ENCODE measurements at places on chromosomes 12 and 14. TPM values are rescaled to one million over a fixed set of nuclear protein-coding genes. Genes with fewer than 3 reads are reported as not detected.
A peak's percentile ranks its signal among the peaks of the same experiment; 100 is the strongest.

- no peaks in the 10 kb centered on the region for H3K36me3 ChIP-seq
- H3K4me1 ChIP-seq: no peaks in the 10 kb centered on the region
- no peak overlapping the region for H3K27ac ChIP-seq
These were observed 109.3 kb downstream of the C12orf42 start for GRCh38 chr12:103386451-103386850.

The ATF1 gene
- 29.4 TPM for polyA plus RNA-seq

The KCNMB4 gene
- polyA plus RNA-seq: 16.4 TPM

The ALDH2 gene
- polyA plus RNA-seq: 38.9 TPM

GRCh38 chr12:1297206-1297605, 297.2 kb downstream of the FBXL14 start:
- DNase-seq: no peak
- no peaks in the 10 kb centered on the region for H3K4me1 ChIP-seq
- no peak overlapping the region for H3K27ac ChIP-seq

DNA sequence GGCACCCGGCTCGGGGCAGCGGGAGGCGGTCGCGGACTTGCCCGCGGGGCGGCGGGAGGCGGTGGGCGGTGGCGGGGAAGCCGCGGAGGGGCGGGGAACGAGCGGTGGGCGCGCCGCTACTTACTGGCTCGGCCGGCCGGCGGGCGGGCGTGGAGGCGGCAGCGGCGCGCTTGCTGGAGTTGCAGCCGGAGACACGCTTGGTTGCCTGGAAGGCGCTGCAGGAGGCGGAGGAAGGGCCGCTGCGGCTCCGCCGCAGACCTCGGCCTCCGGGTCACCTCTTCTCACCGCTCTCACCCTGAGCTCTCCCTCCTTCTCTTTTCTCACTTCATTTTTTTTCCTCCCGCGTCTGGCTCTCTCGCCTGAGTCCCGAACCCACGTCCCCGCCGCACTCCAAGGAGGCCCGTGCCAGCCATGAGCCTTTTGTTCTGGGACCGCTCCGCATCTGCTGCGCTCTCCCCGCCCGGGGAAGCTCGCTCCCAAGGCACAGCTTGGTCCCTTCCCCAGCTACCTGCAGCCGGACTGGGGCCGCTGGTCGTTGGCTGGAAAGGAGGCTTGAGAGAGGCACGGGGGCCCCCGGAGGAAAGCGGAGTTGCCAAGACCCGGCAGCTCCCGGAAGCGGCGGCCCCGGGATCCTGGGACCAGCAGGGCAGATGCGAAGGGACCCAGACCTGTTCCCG, 592 bp upstream of the KCNK10 start:
- H3K4me3 ChIP-seq: peak overlapping the region; percentile 38
- H3K27me3 ChIP-seq: peaks cover 66% of the 10 kb centered on the region
- H3K4me1 ChIP-seq: peaks cover 19% of the 10 kb centered on the region
- peak; percentile 40 for DNase-seq
- no peaks in the 10 kb centered on the region for H3K36me3 ChIP-seq

GRCh38 chr14:73369428-73369827, 88.9 kb downstream of the NUMB start:
- H3K27ac ChIP-seq: no peak overlapping the region
- H3K27me3 ChIP-seq: no peaks in the 10 kb centered on the region
- H3K36me3 ChIP-seq: no peaks in the 10 kb centered on the region
- H3K4me1 ChIP-seq: no peaks in the 10 kb centered on the region
- no peak overlapping the region for H3K4me3 ChIP-seq

DNA sequence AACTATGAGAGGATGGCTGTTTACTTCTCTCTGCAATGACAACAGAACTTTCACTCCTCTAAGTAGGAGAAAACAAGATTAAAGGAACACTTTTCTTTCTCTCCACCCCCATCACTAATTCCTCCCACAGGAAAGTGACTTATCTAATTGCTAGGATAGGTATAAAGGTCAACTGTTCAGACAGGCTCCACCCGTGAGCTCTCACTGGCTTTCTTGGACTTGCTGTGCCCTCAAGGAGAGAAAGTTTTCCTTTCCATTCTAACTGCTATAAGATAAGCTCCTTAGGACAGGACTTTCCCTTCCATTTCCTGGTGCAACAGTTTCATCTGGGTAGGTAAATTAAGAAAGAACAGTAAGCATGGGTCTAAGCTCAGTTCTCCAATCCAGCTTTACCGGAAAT, 4.8 kb downstream of the SLC41A2 start:
- no peak for DNase-seq
- peaks cover 18% of the 10 kb centered on the region for H3K27me3 ChIP-seq
- H3K4me1 ChIP-seq: no peaks in the 10 kb centered on the region
- H3K4me3 ChIP-seq: no peak overlapping the region
- H3K36me3 ChIP-seq: no peaks in the 10 kb centered on the region

- no peak overlapping the region for H3K4me3 ChIP-seq
- peaks cover 2% of the 10 kb centered on the region for H3K27me3 ChIP-seq
- no peak for DNase-seq
- no peaks in the 10 kb centered on the region for H3K36me3 ChIP-seq
- no peaks in the 10 kb centered on the region for H3K4me1 ChIP-seq
- no peak overlapping the region for H3K27ac ChIP-seq
These were observed 77.6 kb upstream of the TMEM260 start for GRCh38 chr14:56501909-56502530.

The ASCL1 gene
- polyA plus RNA-seq: not detected

DNA sequence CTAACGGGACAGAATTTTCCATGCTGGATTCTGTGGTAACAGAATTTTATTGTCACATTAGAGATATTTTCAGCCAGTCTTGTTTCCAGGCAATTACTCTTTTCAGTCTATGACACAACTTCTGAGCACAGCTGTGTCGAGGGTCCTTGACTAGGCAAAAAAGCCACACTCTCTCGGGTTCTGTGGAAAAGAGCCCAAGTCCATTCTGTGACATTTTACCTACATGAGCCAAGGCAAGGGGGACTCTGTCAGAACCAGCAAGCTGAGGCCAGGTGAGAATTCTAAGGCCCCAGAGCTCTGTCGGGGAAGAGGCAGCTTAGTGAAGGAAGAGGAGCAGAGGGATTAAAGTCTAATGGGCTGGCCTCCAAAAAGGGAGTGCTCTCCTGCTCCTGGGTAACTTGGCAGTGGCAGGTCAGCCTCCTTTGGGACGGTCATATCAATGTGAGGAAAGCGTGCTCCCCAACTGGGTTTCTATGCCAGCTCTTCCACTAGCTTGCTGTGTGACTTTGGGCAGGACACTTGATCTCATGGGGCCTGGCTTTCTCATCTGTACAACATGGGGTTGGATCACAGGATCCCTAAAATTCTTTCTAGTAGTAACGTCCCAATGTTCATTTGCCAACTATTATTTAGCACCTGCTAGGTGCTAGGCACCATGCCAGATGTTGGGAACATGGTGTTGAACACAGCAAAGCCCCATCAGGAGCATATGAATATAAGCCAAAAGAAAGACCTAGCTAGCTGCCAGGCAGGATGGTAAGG, 16.0 kb upstream of the RIC8B start:
- H3K4me3 ChIP-seq: no peak overlapping the region
- no peak for DNase-seq
- H3K27ac ChIP-seq: peak overlapping the region; percentile 38
- no peaks in the 10 kb centered on the region for H3K27me3 ChIP-seq

DNA sequence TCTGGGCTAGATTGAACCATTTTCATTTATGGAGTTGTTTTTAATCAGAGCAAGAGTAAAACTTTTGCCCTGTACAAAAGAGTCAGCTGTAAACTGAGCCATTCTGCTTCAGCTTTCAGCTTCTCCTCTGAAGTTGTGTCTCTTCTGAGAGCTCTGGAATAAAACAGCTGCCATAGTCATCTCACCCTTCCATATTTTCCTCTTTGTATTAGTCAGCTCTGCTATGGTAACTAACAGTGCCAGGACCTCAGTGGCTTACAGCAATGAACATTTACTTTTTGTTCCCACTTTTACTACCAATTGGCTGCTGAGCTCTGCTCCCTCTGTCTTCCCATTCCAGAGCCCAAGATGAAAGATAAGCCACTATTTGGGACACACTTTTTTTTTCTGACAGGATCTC, 178.5 kb downstream of the DAD1 start:
- no peak for DNase-seq
- H3K36me3 ChIP-seq: no peaks in the 10 kb centered on the region
- H3K27me3 ChIP-seq: no peaks in the 10 kb centered on the region
- no peak overlapping the region for H3K27ac ChIP-seq
- peaks cover 11% of the 10 kb centered on the region for H3K4me1 ChIP-seq

- H3K4me1 ChIP-seq: no peaks in the 10 kb centered on the region
- DNase-seq: peak; percentile 74
- no peak overlapping the region for H3K27ac ChIP-seq
- H3K4me3 ChIP-seq: no peak overlapping the region
These were observed 7.8 kb upstream of the DTX1 start for GRCh38 chr12:113048716-113049127.

GRCh38 chr14:51609251-51609954, 42.3 kb upstream of the FRMD6 start:
- no peak overlapping the region for H3K4me3 ChIP-seq
- H3K4me1 ChIP-seq: peaks cover 10% of the 10 kb centered on the region
- H3K27me3 ChIP-seq: no peaks in the 10 kb centered on the region
- no peaks in the 10 kb centered on the region for H3K36me3 ChIP-seq
- H3K27ac ChIP-seq: no peak overlapping the region
- DNase-seq: no peak

The ANGEL1 gene
- 13.1 TPM for polyA plus RNA-seq

GRCh38 chr12:42450248-42450647, 124.3 kb downstream of the PPHLN1 start:
- no peaks in the 10 kb centered on the region for H3K27me3 ChIP-seq
- DNase-seq: peak; percentile 20
- peaks cover 20% of the 10 kb centered on the region for H3K36me3 ChIP-seq

DNA sequence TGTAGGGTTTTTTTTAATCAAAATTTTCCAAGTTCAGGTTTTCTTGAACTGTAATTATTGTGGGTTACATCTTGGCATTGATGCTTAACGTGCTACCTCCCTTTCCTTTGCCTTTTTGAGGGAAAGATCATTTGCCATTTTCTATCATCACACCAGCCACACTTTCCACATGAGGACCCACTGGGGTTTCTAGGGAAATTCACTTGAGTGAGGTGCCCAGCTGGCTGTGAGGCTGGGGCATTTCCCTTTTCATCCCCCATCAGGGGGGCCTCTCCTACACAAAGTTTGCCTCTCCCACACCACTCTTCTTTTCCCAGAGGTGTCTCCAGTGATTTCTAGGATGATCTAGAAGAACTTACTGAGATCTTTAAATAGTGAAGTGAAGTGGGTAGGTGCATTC, 335.7 kb downstream of the BMP4 start:
- peak overlapping the region; percentile 31 for H3K27ac ChIP-seq
- H3K4me1 ChIP-seq: peaks cover 21% of the 10 kb centered on the region
- H3K27me3 ChIP-seq: peaks cover 2% of the 10 kb centered on the region
- H3K36me3 ChIP-seq: no peaks in the 10 kb centered on the region

DNA sequence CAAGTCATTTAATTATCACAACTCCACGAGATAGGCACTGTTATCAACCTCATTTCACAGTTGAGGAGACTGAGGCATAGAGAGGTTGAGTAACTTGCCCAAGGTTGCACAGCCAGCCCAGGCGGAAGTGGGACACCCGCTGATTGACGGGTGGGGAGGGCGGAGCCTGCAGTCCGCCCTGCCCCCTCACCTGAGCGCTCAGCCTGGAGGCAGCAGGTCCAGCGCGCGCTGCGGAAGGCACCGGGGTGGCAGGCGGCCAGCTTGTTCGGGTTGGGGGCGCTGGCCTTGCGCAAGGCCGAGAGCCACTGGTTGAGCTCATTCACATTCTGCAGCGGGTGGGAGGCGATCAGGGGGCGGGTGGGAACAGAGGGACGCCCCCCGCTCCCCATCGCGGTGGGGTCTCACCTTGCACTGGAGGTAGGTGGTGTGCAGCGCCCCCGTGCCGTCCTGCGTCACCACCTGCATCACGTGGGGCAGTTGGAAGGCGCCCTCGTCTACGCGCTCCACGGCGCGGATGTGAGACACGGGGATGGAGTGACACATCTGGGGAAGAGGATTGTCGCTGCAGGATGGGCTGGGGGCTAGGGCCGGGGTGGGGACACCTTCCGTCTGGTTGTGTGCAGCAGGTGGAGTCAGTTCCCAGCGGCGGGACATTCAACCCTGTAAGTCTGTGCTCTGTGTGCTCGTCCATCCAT, 31.7 kb downstream of the RASAL1 start:
- no peak overlapping the region for H3K4me3 ChIP-seq
- no peak for DNase-seq
- H3K4me1 ChIP-seq: no peaks in the 10 kb centered on the region
- H3K27me3 ChIP-seq: peaks cover 27% of the 10 kb centered on the region

The TCL1B gene
- not detected for polyA plus RNA-seq

The IFNG gene
- not detected for polyA plus RNA-seq

GRCh38 chr12:129082441-129082840, 229.2 kb downstream of the GLT1D1 start:
- DNase-seq: no peak
- H3K4me3 ChIP-seq: no peak overlapping the region
- peaks cover 20% of the 10 kb centered on the region for H3K4me1 ChIP-seq
- no peaks in the 10 kb centered on the region for H3K36me3 ChIP-seq
- H3K27me3 ChIP-seq: peaks cover 2% of the 10 kb centered on the region
- H3K27ac ChIP-seq: no peak overlapping the region

DNA sequence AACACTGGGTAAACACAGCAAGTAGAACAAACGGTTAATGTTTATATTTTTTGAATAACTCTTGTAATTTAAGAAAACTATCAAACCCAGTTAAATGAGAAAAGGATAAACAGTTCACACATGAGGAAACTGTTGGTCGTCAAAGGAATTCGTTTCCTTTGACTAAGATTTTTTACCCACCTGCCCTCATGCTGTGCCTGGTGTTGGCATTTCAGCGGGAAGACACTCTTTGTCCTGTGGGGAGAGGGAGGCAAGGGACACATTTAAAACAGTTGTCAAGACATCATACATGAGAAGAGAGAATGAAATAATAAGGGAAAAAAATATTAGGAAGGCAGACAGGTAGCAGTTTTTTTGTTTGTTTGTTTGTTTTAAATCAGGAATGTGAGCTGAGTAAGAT, 70.5 kb downstream of the BHLHE41 start:
- no peak for DNase-seq
- no peaks in the 10 kb centered on the region for H3K27me3 ChIP-seq
- no peaks in the 10 kb centered on the region for H3K36me3 ChIP-seq
- H3K4me1 ChIP-seq: no peaks in the 10 kb centered on the region
- H3K4me3 ChIP-seq: no peak overlapping the region

The WDHD1 gene
- 7.9 TPM for polyA plus RNA-seq

GRCh38 chr12:93186131-93186530, 191.6 kb upstream of the NUDT4 start:
- H3K4me3 ChIP-seq: no peak overlapping the region
- peak; percentile 48 for DNase-seq
- peaks cover 12% of the 10 kb centered on the region for H3K4me1 ChIP-seq
- H3K27me3 ChIP-seq: no peaks in the 10 kb centered on the region
- H3K36me3 ChIP-seq: no peaks in the 10 kb centered on the region
- H3K27ac ChIP-seq: no peak overlapping the region

- H3K27me3 ChIP-seq: peaks cover 31% of the 10 kb centered on the region
- no peak within 1 kb of the TSS for H3K27ac ChIP-seq
- no peaks in the 10 kb centered on the region for H3K36me3 ChIP-seq
- peak; percentile 52 for DNase-seq
These were observed at the start of gene WIF1 for GRCh38 chr12:65121049-65121955. TSS of gene WIF1 (minus strand) at chr12:65121305. CDS start at chr12:65121191, 114 bp downstream.

The PARPBP gene
- polyA plus RNA-seq: 6.3 TPM

- H3K27ac ChIP-seq: peak overlapping the region; percentile 83
- no peaks in the 10 kb centered on the region for H3K27me3 ChIP-seq
- peaks cover 39% of the 10 kb centered on the region for H3K4me1 ChIP-seq
- no peaks in the 10 kb centered on the region for H3K36me3 ChIP-seq
- H3K4me3 ChIP-seq: no peak overlapping the region
These were observed 54.0 kb downstream of the ZNF664 start for GRCh38 chr12:124026755-124027745.

- no peaks in the 10 kb centered on the region for H3K27me3 ChIP-seq
- H3K4me1 ChIP-seq: no peaks in the 10 kb centered on the region
- H3K4me3 ChIP-seq: no peak overlapping the region
- no peak overlapping the region for H3K27ac ChIP-seq
- H3K36me3 ChIP-seq: no peaks in the 10 kb centered on the region
- DNase-seq: no peak
These were observed 456.9 kb downstream of the BCAT1 start for GRCh38 chr12:24491968-24492367.

The KRT74 gene
- not detected for polyA plus RNA-seq
